Sigmoid colon (tissue), 7 donors: ENCODE measurements at places on chromosomes 11 and 22. TPM values are rescaled to one million over a fixed set of nuclear protein-coding genes. Genes with fewer than 3 reads are reported as not detected.
A peak's percentile ranks its signal among the peaks of the same experiment; 100 is the strongest.

Gene CDC42EP1
- polyA plus RNA-seq: 24.6 TPM

GRCh38 chr11:46361283-46362155 is 14.3 kb downstream of the DGKZ start:
- no peaks in the 10 kb centered on the region for H3K36me3 ChIP-seq
- H3K4me3 ChIP-seq: peak overlapping the region; percentile 42
- peak; percentile 87 for DNase-seq
- no peaks in the 10 kb centered on the region for H3K4me1 ChIP-seq
- no peaks in the 10 kb centered on the region for H3K27me3 ChIP-seq
- H3K27ac ChIP-seq: peak overlapping the region; percentile 79

DNA sequence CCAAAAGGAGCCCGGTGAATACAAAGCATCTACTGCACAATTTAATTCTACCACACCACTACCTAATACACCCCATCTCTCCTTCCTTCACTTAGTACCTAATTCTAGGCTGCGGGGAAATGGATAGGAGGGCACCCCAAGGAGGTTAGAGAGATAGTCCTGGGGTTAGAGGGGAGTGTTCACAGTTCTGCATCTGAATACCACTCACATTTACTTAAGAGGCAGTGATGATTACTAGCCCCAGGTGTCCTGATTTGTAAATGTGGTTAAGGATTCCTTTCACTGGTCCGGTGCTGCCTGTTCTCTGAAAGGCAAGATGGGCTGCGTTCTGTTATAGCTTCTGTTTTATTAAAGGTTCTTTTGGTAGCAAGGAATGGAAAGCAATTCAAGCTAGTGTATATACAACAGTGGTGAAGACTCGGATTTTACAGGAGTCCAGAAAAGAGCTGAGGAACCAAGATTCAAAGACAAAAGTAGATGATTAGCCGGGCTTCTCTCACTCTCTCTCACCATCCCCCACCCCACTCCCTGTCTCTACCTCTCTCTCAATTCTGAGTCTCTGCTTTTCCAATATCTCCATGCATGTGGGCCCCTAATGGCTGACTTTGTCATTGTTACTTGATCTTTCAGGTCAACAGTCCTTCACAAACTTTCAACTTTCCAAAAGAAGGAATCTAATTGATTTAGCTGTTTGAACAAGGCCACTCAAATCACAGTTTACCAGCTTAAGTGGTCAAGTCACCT is 8.7 kb upstream of the KCNA4 start:
- H3K27me3 ChIP-seq: no peaks in the 10 kb centered on the region
- H3K27ac ChIP-seq: no peak overlapping the region
- H3K36me3 ChIP-seq: no peaks in the 10 kb centered on the region

- no peak overlapping the region for H3K4me3 ChIP-seq
- no peak overlapping the region for H3K27ac ChIP-seq
- no peaks in the 10 kb centered on the region for H3K36me3 ChIP-seq
- DNase-seq: no peak
- H3K27me3 ChIP-seq: no peaks in the 10 kb centered on the region
Observed at GRCh38 chr11:36326524-36327419, 30.7 kb downstream of the PRR5L start.

DNA sequence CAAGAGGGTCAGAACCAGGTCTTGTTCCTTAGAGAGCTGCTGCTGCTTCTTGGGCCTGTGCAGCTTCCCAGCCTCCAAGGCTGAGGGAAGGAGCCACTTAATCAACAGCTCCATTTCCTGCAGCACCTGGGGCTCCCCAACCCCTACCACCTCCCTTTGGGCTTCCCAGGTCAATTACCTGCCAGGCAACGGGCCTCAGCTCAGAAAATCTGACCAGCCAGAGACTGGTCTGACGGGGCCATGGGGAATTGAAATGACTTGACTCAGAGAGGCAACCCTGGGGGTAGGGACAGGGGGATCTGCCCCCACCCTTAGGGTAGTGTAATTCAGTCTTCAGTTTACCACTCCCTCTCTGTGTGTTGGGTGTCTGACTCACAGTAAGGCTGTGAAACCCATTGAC is 4.7 kb upstream of the MAJIN start:
- H3K27me3 ChIP-seq: no peaks in the 10 kb centered on the region
- no peak for DNase-seq
- no peak overlapping the region for H3K27ac ChIP-seq
- H3K4me3 ChIP-seq: no peak overlapping the region

GRCh38 chr22:40855979-40856512 is 393 bp downstream of the ST13 start:
- H3K4me1 ChIP-seq: peaks cover 53% of the 10 kb centered on the region
- no peaks in the 10 kb centered on the region for H3K27me3 ChIP-seq
- peak; percentile 69 for DNase-seq
- peak overlapping the region; percentile 99 for H3K27ac ChIP-seq
- H3K36me3 ChIP-seq: no peaks in the 10 kb centered on the region

Gene OR4C15
- not detected for polyA plus RNA-seq

DNA sequence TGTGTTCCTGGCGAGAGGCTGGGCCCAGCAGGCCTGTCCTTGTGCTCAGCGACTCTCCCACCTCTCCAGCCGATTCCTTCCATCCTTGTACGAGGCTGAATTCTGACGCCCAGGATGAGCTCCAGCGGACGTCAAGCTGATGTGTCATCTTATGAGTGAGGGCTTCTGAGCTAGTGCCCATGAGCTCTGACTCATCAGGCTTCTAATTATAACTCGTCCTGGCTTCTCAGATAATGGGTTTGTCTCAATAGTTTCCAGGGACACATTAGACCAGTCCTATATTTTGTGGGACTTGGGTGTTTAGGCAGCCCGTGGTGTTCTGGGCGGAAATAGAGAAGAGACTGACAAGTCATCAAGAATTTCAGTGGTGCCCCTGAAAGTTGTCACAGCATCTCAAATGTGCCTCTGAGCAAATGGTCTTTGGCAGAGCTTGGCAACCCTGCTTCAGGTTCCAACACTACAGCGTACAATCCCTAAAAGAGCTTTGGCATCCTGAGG is 108.2 kb upstream of the CD44 start:
- no peak overlapping the region for H3K27ac ChIP-seq
- H3K27me3 ChIP-seq: no peaks in the 10 kb centered on the region
- no peak overlapping the region for H3K4me3 ChIP-seq
- H3K36me3 ChIP-seq: no peaks in the 10 kb centered on the region
- H3K4me1 ChIP-seq: peaks cover 11% of the 10 kb centered on the region

Gene KDM4D
- not detected for polyA plus RNA-seq

Gene CYP2D6
- polyA plus RNA-seq: not detected

Gene CLCF1
- 6.5 TPM for polyA plus RNA-seq

GRCh38 chr11:134474070-134474860 is 62.2 kb upstream of the B3GAT1 start:
- H3K4me3 ChIP-seq: no peak overlapping the region
- H3K36me3 ChIP-seq: no peaks in the 10 kb centered on the region
- no peak overlapping the region for H3K27ac ChIP-seq
- H3K27me3 ChIP-seq: peaks cover 57% of the 10 kb centered on the region
- DNase-seq: no peak

DNA sequence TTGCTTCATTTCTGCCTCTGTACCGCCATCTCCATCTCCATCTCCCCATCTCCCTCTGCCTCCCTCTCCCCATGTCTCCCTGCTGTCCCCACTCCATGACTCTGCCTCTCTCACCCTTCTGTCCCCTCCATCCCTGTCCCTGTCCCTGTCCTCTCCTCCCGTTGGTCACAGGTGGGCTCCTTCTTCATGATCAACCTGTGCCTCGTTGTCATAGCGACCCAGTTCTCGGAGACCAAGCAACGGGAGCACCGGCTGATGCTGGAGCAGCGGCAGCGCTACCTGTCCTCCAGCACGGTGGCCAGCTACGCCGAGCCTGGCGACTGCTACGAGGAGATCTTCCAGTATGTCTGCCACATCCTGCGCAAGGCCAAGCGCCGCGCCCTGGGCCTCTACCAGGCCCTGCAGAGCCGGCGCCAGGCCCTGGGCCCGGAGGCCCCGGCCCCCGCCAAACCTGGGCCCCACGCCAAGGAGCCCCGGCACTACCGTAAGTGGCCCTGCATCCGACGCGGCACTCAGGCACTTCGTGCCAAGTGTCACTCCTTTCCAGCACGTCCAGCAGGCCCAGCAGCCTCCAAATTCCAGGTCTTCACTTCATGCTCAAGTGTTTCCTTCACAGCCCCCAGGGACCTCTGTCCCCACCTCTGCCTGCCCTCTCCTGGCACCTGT is 76.0 kb downstream of the CACNA1I start:
- no peaks in the 10 kb centered on the region for H3K36me3 ChIP-seq
- H3K4me3 ChIP-seq: no peak overlapping the region
- H3K27ac ChIP-seq: no peak overlapping the region
- H3K27me3 ChIP-seq: peaks cover 24% of the 10 kb centered on the region

GRCh38 chr11:72480347-72480746 is 46.0 kb upstream of the CLPB start:
- DNase-seq: no peak
- no peak overlapping the region for H3K27ac ChIP-seq
- H3K36me3 ChIP-seq: no peaks in the 10 kb centered on the region
- no peaks in the 10 kb centered on the region for H3K4me1 ChIP-seq
- H3K4me3 ChIP-seq: no peak overlapping the region
- no peaks in the 10 kb centered on the region for H3K27me3 ChIP-seq

Gene ZDHHC8
- 4.2 TPM for polyA plus RNA-seq

Gene MPEG1
- 9.6 TPM for polyA plus RNA-seq

Gene WNT11
- polyA plus RNA-seq: 0.92 TPM

GRCh38 chr22:43819931-43820640 is 8.0 kb upstream of the EFCAB6 start:
- no peaks in the 10 kb centered on the region for H3K36me3 ChIP-seq
- no peak for DNase-seq
- H3K27ac ChIP-seq: no peak overlapping the region
- H3K27me3 ChIP-seq: peaks cover 25% of the 10 kb centered on the region
- H3K4me1 ChIP-seq: no peaks in the 10 kb centered on the region
- H3K4me3 ChIP-seq: no peak overlapping the region

Gene CHRM1
- polyA plus RNA-seq: not detected

GRCh38 chr11:15177491-15177890 is 62.8 kb downstream of the INSC start:
- no peak overlapping the region for H3K27ac ChIP-seq
- no peaks in the 10 kb centered on the region for H3K27me3 ChIP-seq
- no peaks in the 10 kb centered on the region for H3K4me1 ChIP-seq
- DNase-seq: no peak
- H3K36me3 ChIP-seq: no peaks in the 10 kb centered on the region

- no peaks in the 10 kb centered on the region for H3K27me3 ChIP-seq
- DNase-seq: no peak
- H3K36me3 ChIP-seq: no peaks in the 10 kb centered on the region
- H3K4me1 ChIP-seq: peaks cover 34% of the 10 kb centered on the region
- no peak overlapping the region for H3K27ac ChIP-seq
- H3K4me3 ChIP-seq: no peak overlapping the region
Observed at GRCh38 chr11:94549146-94549545, 5.4 kb downstream of the FUT4 start.

- no peaks in the 10 kb centered on the region for H3K36me3 ChIP-seq
- peak within 1 kb of the TSS; percentile 99 for H3K27ac ChIP-seq
- peak within 1 kb of the TSS; percentile 86 for H3K4me3 ChIP-seq
Observed at GRCh38 chr11:2376751-2377451, at the start of gene CD81. TSS of gene CD81 (plus strand) at chr11:2377310. CDS start at chr11:2377550, 240 bp downstream.

DNA sequence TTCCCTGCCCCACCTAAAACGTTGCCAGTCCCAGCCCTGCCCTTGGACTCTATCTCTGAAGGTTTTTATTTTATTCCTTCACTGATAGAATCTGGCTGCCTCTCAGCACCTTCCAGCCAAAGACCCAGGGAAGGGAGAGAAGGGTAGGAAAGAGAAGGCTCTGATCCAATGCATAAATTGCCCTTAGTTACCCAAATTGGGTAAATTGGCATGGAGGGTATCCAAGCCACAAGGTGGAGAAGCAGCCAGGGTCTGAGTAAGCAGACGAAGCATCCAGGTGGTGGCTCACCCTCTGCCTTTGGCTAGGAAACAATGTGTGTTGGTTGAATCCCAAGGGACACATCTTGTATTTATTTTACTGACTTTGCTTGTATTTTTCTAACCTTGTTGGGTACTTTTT is 89.0 kb downstream of the FEZ1 start:
- no peak overlapping the region for H3K4me3 ChIP-seq
- H3K27ac ChIP-seq: no peak overlapping the region
- DNase-seq: no peak
- H3K36me3 ChIP-seq: no peaks in the 10 kb centered on the region
- no peaks in the 10 kb centered on the region for H3K27me3 ChIP-seq
- no peaks in the 10 kb centered on the region for H3K4me1 ChIP-seq

GRCh38 chr11:10938231-10938630 is 80.4 kb upstream of the ZBED5 start:
- H3K4me3 ChIP-seq: no peak overlapping the region
- H3K27ac ChIP-seq: peak overlapping the region; percentile 72
- H3K36me3 ChIP-seq: no peaks in the 10 kb centered on the region
- peaks cover 59% of the 10 kb centered on the region for H3K4me1 ChIP-seq

- peaks cover 16% of the 10 kb centered on the region for H3K4me1 ChIP-seq
- no peak overlapping the region for H3K4me3 ChIP-seq
- H3K27ac ChIP-seq: peak overlapping the region; percentile 67
- no peak for DNase-seq
- no peaks in the 10 kb centered on the region for H3K27me3 ChIP-seq
Observed at GRCh38 chr11:102177126-102177525, 66.9 kb downstream of the YAP1 start.

Gene GAS2
- polyA plus RNA-seq: 1.2 TPM

DNA sequence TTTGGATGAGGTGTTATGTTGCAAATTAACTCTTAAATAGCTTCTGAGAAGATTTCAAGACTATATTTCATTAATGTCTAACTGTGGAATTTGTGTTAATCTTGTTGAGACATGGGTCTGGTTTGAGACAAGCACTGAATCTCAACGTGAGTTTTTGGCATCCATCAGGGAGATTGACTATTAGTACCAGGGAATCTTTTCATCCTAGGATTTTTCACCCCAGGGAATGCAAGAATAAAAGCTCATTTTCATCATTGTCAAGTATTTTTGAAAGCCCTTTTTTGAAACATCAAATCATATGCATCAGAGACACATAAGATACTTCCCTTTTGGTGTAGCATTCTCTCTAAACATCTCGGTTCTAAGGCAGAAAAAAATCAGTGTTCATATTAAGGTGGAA is 19.5 kb downstream of the OR5T2 start:
- no peaks in the 10 kb centered on the region for H3K27me3 ChIP-seq
- no peak overlapping the region for H3K4me3 ChIP-seq

Gene PEX16
- polyA plus RNA-seq: 37.8 TPM

Gene CYTH4
- polyA plus RNA-seq: 5.1 TPM

- no peaks in the 10 kb centered on the region for H3K4me1 ChIP-seq
- peak; percentile 40 for DNase-seq
- no peak overlapping the region for H3K27ac ChIP-seq
- no peak overlapping the region for H3K4me3 ChIP-seq
- H3K36me3 ChIP-seq: no peaks in the 10 kb centered on the region
Observed at GRCh38 chr22:30871391-30872284, 96.9 kb downstream of the MORC2 start.

GRCh38 chr11:76856106-76856505 is 4.6 kb upstream of the ACER3 start:
- no peaks in the 10 kb centered on the region for H3K36me3 ChIP-seq
- H3K27ac ChIP-seq: no peak overlapping the region
- no peaks in the 10 kb centered on the region for H3K4me1 ChIP-seq

Gene TPBGL
- not detected for polyA plus RNA-seq

Gene UPK3A
- 0.98 TPM for polyA plus RNA-seq

Gene LAYN
- 1.4 TPM for polyA plus RNA-seq

- no peaks in the 10 kb centered on the region for H3K36me3 ChIP-seq
- H3K27me3 ChIP-seq: no peaks in the 10 kb centered on the region
- H3K27ac ChIP-seq: no peak overlapping the region
- peaks cover 13% of the 10 kb centered on the region for H3K4me1 ChIP-seq
- no peak for DNase-seq
Observed at GRCh38 chr11:72808331-72808798, 5.8 kb upstream of the ATG16L2 start.

Gene MEN1
- polyA plus RNA-seq: 26.1 TPM
